Activated CD4-positive, alpha-beta T cell treated with anti-CD3 and anti-CD28 coated beads for 24 hours (primary cell): ENCODE measurements at places on chromosomes 4 and X.

DNA sequence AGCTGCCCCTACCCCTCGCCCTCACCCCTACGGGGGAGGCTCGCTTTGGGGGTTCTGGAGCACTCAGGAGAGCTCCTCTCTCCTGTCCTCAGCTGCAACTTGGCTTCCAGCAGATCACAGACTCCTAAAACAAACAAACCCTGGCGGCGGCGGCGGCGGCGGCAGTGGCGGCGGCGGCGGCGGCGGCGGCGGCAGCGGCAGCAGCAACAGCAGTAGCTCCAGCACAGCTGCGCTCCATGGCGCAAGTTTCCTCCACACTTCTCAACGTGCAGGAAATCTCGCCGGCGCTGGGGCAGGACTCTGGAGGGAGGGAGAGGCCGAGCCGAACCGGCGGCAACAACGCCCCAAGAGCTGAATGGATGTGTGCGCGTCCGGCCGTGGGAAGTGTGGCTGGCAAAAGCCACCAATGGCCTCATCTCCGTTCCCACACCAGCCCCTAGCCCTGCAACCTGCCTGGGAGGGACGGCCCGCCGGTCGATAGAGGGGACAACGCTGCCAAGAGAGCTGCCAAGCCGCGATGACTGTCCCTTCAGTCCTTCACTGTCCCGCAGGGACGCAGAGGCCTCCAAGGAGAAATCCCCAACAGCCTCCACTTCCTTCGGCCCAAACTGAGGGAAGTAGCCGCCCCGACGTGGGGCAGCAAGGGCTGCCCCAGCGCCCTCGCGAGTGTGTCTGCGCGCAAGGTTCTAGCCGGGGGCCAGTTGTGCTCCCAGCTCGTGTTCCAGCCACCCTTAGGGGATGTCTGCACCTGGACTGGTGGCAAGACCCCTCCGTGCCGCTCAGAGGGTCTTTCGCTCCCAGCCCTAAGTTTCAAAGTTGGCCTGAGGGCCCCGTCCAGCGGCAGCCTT lies 775 bp downstream of the SHROOM4 start:
- no peak for DNase-seq

DNA sequence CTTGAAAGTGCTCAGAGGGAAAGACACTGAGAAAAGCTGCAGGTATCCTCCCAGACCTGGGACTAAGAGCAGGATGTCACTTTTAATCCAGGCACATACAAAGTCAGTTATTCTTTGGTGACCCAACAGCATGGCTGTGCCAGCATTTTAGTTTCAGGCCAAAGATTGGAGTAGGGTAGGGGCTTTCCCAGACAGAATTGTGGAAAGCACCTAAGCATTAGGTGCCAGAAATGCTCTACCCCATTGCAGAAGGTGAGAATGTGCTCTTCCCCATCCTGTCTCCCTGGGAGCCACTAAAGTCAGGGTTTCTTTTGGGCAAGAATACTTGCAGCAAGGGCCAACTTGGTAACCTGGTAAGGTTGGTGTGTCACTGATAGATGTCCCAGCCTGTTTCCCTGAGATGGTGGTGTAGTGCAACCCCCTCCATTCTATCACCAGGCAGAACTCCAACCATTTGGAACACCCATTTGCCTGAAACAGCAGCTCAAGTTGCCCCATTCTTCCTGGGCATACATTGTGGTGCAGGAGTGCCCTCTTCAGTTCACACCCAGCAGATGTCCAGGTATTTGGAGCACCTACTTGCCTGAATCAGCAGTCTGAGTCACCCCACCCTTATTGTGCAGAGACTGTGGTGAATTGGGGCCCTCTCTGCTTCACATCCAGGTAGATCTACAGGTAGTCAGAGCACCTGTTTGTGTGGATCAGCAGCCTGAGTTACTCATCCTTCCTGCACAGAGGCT lies 183.5 kb downstream of the ZC4H2 start:
- no peak for DNase-seq

DNA sequence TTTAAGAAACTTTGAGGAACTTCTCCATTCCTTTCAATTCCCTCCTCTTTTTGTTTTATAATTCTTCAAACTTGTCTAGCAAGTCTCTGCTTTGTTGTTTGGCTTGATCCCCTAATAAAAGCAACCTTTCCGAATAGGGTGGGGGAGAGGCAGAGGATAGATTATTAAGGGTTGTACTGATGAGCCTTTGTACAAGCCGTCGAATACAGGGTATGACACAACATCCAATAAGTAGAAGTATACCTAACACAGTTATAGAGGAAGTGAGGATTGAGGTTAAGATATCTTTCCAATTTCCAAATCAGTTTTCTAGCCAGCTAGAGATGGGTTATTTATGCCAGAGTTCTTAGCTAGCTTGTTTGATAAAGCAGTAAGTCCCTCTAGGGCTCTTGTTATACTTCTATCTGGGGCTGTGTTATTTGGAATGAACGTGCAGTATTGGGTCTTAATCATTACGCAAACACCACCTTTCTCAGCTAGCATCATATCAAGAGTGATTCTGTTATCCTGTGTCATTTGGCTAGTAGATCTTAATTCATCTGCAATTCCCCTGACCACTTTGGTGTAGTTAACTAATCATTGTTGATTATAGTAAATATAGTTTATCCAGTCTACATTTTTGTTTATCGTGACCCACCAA lies 18.5 kb downstream of the METAP1 start:
- DNase-seq, result no peak

DNA sequence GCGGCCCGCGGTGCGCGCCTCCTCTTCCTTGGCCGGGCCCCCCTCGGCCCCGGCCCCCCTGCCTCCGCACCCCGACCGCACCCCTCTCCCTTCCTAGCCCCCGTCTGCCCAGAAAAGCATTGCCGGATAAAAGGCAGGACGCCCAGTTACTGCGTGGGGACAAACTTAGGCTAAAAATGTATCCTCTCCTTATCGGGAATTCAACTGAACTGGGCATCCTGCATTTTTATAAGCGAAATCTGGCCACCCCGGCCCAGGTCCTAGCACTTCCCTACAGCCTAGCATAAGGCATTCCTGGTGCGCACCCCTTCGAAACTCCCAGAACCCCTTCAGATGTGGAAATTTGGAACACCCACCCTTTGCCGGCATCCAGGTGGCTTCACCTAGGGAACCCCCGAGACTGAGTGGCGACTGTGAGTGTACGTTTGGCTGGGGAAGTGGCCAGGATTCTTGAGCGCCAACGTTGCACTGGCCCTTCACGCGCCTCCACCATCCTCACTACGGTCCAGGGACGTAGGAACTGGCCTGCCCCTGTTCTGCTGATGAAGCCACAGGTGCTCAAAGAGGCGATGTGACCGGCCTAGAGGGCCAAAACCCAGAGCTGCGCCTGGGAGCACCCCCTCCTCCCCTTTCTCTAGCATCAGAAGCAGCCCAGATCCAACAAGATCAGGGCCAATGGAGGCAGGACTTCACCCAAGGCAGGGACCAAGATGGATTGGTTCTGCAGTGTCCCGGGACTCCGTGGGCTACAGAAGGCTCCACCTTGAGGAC lies 5.7 kb upstream of the RNF4 start:
- DNase-seq, result no peak
